Stimulated activated CD4-positive, alpha-beta T cell treated with anti-CD3 and anti-CD28 coated beads, Interleukin-1b, Interleukin-23, amount 100 ng/mL, for 1 hour (primary cell): ENCODE measurements at places on chromosomes 11 and 22.

- no peak for DNase-seq
These were observed 31.7 kb upstream of the GCAT start for GRCh38 chr22:37775785-37776638.

GRCh38 chr22:46754110-46754799 lies 8.2 kb upstream of the TBC1D22A start:
- DNase-seq = no peak

GRCh38 chr22:38097557-38098409 lies 12.7 kb downstream of the BAIAP2L2 start:
- no peak for DNase-seq

- no peak for DNase-seq
These were observed 4.7 kb downstream of the UCP3 start for GRCh38 chr11:74004046-74004695.

DNA sequence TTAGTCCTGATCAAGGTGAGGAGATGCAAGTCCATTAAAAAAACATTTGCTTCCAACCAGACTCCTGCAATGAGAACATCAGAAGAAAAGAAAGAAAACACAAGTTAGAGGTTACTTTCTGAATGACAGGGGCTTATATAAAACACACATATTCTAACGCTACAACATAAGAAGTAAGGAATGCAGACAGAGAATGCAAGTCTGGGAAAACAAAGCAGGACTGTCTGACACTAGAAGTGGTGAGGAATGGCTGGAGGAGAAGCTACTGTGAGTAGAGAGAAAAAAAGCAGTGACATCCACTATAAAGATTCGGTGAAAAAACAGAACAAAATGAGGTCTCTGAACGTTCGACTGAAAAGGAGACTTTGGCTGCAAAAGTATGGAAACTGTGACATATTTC lies 12.3 kb downstream of the TMEM216 start:
- DNase-seq = no peak

- DNase-seq = no peak
These were observed 50.2 kb upstream of the CCDC34 start for GRCh38 chr11:27413218-27413617.

GRCh38 chr22:23831781-23832180 lies 7.0 kb downstream of the DERL3 start:
- DNase-seq = no peak

DNA sequence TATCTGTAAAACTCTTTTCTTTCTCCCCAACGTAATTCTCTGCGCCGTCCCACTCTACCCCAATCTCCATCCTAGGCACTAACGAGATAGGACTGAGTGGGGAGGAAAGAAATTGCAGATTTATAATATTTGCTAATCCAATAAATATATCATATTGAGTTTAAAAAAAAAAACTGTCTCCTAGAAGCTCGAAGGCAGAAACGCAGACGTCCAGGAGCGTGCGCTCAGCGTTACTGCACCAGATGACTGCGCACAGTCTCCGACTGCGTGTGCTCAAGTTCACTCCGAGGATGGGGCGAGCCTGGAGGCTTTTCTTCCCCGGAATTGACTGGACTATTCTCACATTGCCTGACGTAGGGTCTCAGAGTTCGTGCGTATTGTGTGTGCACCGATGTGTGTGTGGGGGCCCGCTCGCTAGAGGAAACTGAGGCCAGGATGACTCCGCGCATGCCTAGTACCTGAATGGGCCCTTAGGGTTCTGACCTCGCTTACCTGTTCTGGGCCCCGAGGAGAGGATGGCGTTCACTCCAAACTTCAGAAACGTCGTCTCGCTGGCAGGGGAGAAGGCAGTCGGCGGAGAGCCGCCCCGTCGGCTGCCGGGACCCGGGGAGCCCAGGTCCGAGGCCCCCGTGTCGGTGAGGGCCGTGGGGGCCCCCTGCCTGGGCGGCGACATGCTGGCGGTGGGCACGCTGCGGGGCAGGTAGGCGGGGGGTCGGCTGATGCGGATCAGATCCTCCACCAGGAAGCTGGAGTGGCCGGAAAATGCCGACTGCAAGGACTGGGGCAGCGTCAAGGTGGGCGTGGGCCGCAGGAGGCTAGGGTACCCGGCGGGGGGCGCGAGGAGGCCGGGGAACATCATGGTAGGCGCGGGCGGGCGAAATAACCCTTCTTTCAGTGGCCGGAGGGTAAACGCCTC lies 551 bp downstream of the DBX1 start:
- DNase-seq = no peak

- no peak for DNase-seq
These were observed 541 bp downstream of the MICAL2 start for GRCh38 chr11:12110714-12111548.

- no peak for DNase-seq
These were observed 4.7 kb downstream of the CHID1 start for GRCh38 chr11:905952-906351.

- DNase-seq = no peak
These were observed 21.8 kb downstream of the TSPAN18 start for GRCh38 chr11:44748606-44749005.

- DNase-seq = no peak
These were observed 23.8 kb downstream of the OPCML start for GRCh38 chr11:133508468-133508867.

GRCh38 chr11:3878258-3878584 lies 22.8 kb downstream of the STIM1 start:
- DNase-seq = no peak

DNA sequence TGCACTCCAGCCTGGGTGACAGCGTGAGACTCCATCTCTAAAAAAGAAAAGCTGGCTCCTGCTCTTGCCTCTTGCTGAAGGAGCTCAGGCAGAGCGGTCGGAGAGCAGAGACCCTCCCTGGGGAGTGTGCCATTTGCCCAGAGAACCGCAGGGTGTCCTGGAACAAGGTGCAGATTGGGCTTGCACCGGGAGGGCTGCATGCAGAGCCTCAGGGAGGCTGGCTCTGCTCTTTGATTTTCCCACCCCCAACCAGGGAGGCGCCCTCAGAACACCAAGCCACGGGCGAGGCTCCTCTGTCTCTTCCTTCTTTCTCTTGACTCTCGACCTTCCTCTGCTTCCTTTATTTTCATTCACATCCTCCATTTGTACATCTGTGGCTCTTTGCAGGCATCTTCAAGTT lies 889.1 kb downstream of the OPCML start:
- DNase-seq = no peak

GRCh38 chr11:102317768-102318103 lies 452 bp downstream of the BIRC3 start:
- no peak for DNase-seq

DNA sequence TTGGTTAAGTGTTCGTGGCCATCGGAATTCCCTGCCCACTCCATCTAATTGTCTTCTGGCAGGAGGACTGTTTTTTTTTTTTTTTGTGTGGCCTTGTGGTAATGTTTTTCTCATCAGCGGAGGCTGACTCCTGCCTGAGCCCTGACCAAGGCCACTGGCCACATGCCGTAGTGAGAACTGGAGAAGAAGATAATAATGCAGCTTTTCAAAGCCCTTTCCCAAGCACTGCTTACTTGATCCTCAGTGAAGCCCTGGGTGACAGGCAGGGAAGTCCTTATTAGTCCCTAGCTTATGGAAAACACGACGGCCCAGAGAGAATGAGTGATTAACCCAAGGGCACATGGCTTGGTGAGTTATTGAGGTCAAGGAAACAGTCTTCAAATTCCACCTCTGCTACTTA lies 71.2 kb downstream of the ADM start:
- DNase-seq = no peak
